ENCODE measurements at places on chromosomes 12 and 14.

- no peak for DNase-seq
Observed at GRCh38 chr14:100525615-100526014, 61.6 kb downstream of the BEGAIN start.

DNA sequence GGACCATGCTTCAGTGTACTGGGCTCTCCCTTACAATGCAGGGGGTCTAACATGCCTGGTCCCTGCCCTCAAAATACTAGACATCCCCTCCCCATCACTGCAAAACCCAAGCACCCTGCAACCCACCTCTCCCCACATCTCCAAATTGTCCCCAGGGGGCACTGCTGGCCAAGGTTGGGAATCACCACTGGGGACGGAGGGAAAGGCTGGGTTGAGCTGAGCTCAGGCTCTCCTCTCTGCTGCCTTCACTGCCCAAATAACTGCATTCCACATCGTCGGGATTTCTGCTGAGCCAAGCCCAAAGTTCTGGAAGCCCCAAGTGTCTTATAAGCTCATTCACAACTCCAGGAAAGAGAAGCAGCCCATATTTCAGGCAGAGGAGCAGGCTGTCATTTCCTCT is 69.6 kb downstream of the NT5DC3 start:
- DNase-seq: no peak

DNA sequence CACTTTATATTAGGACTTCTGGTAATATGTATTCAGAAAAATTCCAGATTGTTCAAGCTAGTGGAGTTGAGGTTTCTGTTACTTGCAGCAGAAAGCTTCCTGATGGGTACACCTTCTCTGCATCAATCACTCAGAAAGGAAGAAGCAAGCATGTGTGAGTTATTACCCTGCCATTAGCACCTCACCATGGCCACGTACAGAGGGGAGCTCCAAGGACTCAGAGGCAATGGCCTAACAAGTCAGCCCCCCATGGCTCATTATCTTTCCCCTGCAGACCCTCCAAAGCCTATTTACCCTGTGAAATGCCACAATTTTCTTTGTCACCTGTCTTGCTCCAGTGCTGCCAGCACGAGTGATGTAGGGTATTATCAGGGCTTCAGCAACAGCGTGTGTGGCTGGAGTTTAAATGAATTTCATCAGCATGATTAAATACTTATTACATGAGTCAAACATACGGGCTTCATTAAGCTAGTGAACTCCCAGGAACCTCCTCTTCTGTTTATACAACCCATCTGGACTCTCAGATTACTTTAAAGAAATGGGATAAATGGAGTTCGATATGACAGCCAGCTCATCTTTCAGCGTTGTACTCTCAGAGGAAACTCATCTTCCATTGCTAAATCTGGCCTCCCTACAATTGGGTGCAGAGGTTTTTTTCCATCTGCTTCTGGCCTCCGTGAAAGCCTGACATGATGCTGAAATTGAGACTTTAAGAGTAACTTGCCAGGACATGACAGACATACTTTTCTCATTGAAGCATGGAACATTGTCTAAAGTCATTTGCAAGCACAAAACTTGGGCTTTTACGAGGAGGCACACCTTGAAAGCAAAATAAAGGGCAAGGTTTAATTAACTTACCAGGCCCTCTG is 135.9 kb downstream of the TMEM30B start:
- no peak for DNase-seq

GRCh38 chr12:59972905-59973304 is 377.1 kb downstream of the SLC16A7 start:
- no peak for DNase-seq

DNA sequence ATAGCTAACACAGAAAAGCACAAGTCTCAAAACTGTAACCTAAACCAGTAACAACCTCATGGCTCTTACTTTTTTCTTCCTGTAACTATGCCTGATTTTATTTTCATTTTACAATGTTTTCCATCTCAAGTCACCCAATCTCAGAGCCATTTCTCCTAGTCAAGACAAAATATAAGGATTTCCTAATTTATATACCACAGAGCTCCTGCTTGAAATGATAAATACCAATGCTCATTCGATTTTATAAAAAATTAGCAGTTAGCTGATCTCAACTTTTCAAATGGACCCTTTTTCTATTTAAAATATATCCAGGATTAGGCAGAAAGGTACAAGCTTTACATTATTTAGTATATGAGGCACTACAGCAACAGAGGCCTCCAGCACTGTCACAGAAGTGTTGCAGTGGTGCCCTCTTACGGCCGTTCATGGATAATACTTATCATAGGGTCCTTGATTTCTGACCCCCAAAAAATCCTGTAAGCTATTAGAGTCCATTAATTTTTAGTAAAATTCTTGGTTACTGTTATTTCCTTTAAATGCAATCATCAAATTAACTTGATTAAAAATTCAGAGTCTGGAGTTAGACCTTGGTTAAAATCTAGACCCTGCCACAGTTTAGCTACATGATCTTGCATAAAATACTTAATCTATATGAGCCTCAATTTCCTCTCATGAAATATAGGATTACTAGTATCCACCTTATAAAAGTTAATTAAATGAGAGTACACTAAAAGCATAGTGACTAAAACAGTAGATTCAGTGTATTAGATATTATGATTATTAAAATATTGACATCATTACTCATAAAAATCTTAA is 68.3 kb downstream of the SEC23A start:
- DNase-seq: no peak

- DNase-seq: no peak
Observed at GRCh38 chr14:54562334-54562733, 4.6 kb upstream of the SAMD4A start.

GRCh38 chr12:53051881-53052412 is 2.1 kb downstream of the TNS2 start:
- DNase-seq: no peak

GRCh38 chr14:105092171-105093037 is 27.2 kb upstream of the GPR132 start:
- no peak for DNase-seq

DNA sequence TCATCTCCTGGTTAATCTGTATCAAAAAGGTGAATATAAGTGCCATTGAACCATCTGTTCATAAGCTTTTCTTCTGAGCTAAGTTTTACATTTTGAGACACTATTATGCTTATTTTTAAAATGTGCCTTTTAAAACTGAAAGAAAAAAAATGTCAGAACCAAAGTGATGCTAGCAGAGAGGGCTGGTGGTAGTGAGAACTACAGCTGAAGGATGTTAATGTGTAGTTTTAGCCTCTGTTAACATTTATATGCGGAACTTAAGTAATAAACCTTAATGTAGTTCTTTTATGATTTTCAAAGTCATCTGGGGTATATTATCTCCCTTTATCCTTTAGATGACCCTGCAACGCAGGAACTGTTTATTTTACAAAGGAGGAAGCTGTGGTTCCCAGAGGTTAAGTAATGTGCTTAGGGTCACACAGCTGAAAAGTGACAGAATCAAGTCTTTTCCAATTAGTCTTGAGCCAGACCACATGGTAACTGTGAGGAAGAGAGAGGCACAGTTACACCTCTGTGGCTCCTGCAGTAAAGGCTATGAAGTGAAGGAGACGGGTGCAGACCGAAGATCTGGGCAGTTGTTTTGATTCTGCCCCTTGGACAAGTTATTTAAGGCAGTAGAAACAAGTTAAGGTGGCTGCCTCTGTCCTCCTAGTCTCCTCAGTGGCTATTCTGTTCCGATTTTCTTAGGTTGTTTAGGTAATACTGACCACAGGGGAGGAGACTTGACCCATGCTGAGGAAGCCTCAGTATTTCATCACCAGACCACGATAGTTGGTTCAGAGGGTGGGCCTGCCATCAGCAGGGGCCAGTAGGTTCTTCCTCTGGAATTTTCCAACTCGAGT is 23.9 kb downstream of the GNG2 start:
- no peak for DNase-seq

DNA sequence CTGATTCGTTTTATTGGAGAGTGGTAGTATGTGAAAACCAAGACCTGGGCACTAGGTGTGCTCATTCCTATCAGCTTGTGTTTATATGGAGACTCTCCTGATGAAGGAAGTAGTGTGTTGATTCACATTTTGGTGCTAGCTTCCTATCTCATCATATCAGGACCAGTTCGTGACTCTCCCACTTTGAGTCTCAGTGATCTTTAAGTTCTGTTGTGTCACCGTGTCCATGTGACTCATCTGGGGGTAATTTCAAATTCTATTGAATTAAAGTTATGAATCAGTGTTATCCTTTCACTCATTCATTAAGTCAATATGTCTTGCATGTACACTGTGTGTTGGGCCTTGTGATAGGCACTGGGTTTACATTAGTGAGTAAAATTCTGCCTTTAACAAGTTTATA is 180.2 kb downstream of the CACNA1C start:
- DNase-seq: no peak

DNA sequence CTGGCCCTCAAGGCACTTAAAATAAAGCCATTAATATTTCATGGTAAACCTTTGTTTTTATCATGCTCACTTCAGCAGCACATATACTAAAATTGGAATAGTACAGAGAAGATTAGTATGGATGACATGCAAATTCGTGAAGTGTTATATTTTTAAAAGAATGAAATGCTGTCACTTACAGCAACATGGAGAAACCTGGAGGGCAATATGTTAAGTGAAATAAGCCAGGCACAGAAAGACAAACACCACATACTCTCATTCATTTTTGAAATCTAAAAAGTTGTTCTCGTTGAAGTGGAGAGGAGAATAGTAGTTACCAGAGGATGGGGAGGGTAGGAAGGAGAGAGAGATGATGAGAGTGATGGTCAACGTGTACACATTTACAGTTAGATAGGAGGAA is 45.4 kb upstream of the ATP2B1 start:
- DNase-seq: no peak

GRCh38 chr14:61889914-61890351 is 127.7 kb downstream of the SNAPC1 start:
- no peak for DNase-seq

- DNase-seq: no peak
Observed at GRCh38 chr14:76293923-76294322, 82.0 kb upstream of the ESRRB start.

DNA sequence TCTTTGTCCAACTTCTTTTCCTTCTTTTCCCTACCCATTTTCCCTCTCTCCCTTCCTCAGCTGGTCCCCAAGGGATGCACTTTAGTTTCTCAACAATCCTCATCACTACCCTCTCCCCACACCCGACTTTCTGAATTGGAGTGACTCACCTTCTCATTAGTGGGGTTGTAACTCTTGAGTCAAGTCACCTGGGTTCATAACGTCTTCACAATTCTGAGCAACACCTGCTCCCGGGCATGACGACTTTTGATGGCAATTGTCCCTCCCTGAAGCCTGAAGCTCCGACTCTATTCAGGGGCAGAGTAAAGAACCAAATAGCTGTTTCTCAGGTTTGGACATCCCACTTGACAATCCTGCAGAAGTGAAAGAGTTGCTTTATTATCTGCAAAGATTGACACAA is 82.7 kb upstream of the OTX2 start:
- DNase-seq: no peak

DNA sequence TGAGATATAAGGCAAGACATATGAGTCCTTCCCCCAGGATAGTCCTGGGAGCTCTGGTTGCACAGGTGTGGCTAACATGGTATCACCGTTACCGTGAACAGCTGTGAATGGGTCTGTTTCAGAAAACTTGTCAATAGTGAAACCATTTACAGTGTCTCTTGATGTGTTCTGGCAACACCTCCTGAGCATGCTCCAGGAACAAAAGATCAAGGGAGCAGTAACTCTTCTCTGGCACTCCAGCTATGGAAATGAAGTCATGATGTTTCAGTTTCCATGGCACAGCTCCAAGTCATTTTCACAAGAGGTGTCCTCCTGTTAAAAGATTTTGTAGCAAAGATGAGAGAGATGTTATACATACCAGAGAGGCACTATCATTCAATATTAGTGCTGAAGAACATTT is 253.7 kb downstream of the SNAPC1 start:
- no peak for DNase-seq

DNA sequence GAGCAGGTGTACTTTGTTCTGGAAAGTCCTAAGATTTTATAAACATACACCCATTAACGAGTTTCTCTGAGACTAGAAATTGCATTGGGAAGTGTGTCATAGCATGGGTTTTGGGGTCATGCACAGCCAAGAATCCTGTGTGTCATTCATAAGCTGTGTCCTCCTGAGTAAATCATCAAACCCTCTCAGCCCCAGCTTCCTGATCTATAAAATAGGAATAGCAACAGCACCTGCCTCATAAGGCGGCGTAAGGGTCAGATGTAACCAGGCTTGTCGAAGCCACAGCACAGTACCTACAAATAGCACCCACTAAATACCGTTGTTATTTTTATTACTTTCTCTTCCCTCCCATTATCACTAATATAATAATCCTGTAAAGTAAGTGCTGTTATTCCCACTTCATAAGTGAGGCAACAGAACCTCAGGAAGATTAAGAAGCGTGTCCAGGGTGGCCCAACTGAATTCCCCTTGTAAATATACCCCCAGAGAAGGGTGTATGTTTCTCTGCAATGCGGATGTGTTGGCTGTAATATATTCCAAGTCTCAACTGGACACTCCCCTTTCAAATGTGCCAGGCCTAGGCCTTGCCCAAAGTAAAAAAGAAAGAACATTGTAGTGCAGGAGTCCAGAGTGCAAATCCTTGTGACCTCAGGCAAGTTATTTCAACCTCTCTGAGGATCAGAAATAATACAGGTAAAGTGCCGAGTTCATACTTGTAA is 188.3 kb upstream of the BCL2L14 start:
- no peak for DNase-seq

DNA sequence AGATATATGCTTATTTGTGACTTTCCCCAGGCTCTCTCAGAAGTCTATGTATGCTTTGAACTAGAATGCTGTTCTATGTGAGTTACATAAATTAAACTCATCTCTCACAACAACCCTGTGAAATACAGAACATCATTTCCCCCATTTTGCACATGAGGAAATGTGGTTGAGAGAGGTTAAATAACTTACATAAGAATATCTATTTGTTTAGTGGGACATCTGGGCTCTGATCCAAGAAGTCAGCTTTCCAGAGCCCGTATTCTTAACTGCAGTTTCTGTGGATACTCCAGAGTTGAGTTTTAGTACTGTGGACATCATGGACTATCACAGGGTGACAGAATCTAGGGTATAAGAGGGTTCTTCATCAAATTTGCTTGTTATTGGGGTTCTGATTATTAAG is 242.5 kb upstream of the ARHGAP5 start:
- DNase-seq: no peak

- no peak for DNase-seq
Observed at GRCh38 chr12:109130297-109131153, 14.1 kb downstream of the ACACB start.

DNA sequence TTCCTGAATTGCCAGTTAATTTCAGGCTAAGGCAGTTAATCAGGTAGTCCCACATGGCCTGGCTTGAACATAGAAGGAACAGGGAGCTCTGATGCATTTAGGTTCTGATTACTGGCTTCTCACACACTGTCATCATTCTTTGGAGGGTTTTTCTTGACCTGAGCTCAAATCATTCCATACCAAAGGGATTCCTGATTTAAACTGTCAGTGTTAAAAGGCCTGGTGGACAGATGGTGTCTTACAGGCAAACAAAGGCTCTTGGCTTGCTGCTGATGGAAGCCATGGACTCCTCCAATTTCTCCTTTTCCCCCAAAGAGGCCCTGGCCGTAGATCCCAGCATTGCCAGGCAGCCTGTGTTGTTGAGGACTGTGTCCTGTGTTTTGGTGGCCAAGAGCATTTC is 30.2 kb downstream of the CACNA1C start:
- no peak for DNase-seq
